CD4-positive, alpha-beta T cell (primary cell): ENCODE measurements at places on chromosomes 1 and 21. TPM values are rescaled to one million over a fixed set of nuclear protein-coding genes. Genes with fewer than 3 reads are reported as not detected.
A peak's percentile ranks its signal among the peaks of the same experiment; 100 is the strongest.

DNA sequence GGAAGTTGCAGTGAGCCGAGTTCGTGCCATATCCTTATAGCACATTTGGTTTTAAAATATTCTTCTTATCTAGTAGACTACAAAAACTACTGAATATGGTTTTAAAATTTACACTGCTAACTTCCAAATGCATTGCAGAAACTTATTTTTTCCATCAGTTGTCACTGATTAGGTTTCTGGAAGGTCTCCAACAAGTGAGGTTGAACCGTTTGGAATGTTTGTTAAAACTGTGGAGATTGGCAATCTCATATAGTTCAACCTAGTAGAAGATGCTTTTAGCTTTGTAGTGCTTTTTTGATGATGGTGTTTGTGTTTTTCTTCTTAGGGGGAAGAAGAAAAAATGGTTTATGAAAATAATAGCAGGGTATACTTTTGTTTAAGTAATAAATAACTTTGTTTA lies 12.9 kb downstream of the CENPF start:
- no peak overlapping the region for H3K4me3 ChIP-seq
- DNase-seq, result no peak
- H3K27ac ChIP-seq, result no peak overlapping the region
- H3K27me3 ChIP-seq, result no peaks in the 10 kb centered on the region
- H3K4me1 ChIP-seq, result peaks cover 4% of the 10 kb centered on the region
- no peaks in the 10 kb centered on the region for H3K36me3 ChIP-seq

DNA sequence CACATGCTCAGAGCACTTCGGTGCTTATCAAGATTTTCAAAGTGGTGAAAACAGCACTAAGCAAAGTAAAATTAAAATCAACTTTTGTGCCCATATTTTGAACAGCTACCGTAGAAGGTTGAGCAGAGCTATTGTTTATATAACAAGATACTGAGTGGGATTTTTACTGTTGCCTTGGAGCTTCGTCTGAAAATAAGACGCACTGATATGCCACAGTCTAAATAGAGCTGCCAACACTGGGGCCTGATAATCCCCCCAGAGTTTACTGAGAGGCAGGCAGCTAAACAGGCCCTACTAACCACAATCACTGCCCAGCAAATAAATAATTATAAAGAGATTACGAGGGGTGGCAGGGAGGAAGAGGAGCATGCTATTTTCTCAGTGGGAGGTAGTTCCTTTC lies 650 bp upstream of the CCDC190 start:
- DNase-seq, result no peak
- no peaks in the 10 kb centered on the region for H3K36me3 ChIP-seq
- no peak overlapping the region for H3K27ac ChIP-seq
- peaks cover 14% of the 10 kb centered on the region for H3K27me3 ChIP-seq
- no peaks in the 10 kb centered on the region for H3K4me1 ChIP-seq
- H3K4me3 ChIP-seq, result no peak overlapping the region

- H3K36me3 ChIP-seq, result no peaks in the 10 kb centered on the region
- no peaks in the 10 kb centered on the region for H3K4me1 ChIP-seq
- no peaks in the 10 kb centered on the region for H3K27me3 ChIP-seq
- no peak overlapping the region for H3K27ac ChIP-seq
Measured at GRCh38 chr1:4978660-4979390, 324.4 kb downstream of the AJAP1 start.

Gene CORT
- not detected for total RNA-seq

- no peak overlapping the region for H3K27ac ChIP-seq
- no peak for DNase-seq
- H3K4me1 ChIP-seq, result no peaks in the 10 kb centered on the region
- no peaks in the 10 kb centered on the region for H3K36me3 ChIP-seq
- no peak overlapping the region for H3K4me3 ChIP-seq
Measured at GRCh38 chr1:147840909-147841308, 61.7 kb upstream of the GJA8 start.

DNA sequence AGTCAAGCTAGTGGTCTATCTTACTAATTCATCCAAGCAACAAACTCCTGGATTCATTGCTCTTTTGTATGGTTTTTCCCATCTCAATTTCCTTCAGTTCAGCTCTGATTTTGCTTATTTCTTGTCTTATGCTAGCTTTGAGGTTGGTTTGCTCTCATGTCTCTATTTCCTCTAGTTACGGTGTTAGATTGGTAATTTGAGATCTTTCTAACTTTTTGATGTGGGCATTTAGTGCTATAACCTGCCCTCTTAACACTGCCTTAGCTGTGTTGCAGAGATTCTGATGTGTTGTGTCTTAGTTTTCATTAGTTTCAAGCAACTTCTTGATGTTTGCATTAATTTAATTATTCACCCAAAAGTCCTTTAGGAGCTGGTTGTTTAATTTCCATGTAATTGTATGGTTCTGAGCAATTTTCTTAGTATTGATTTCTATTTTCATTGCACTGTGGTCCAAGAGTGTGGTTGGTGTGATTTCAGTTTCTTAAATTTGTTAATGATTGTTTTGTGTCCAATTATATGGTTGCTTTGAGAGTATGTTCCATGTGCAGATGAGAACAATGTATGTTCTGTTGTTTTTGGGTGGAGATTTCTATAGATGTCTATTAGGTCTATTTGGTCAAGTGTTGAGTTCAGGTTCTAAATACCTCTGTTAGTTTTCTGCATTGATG lies 154.6 kb downstream of the PLPPR5 start:
- peaks cover 10% of the 10 kb centered on the region for H3K4me1 ChIP-seq
- H3K4me3 ChIP-seq, result no peak overlapping the region
- no peaks in the 10 kb centered on the region for H3K27me3 ChIP-seq
- no peak overlapping the region for H3K27ac ChIP-seq
- peak; percentile 33 for DNase-seq

Gene MAP7D1
- total RNA-seq, result 163 TPM

DNA sequence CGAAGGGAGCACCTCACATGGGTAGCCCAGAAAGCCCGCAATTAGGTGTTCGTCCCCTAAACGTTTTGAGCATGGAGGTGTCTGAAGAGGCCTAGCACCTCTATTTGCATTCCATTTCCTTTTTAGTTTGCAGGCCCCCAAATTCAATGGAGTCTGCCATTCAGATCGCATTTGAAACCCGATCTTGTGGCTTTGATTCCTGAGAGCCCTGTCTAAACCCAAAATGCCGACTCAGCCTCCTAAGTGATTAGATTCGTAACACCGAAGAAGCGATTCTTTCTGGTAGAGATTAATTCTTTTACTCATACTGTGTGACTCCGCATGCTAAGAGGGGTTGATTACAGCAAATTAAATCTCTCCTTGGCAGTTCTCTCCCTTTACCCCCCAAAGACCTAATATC lies 415.2 kb upstream of the KAZN start:
- H3K4me1 ChIP-seq, result no peaks in the 10 kb centered on the region
- H3K36me3 ChIP-seq, result no peaks in the 10 kb centered on the region
- no peak overlapping the region for H3K4me3 ChIP-seq
- no peak for DNase-seq
- no peak overlapping the region for H3K27ac ChIP-seq
- peaks cover 30% of the 10 kb centered on the region for H3K27me3 ChIP-seq

Gene TEX38
- not detected for total RNA-seq

Gene OPTC
- not detected for total RNA-seq

Gene ZNF593OS
- not detected for total RNA-seq

- no peak for DNase-seq
- H3K27ac ChIP-seq, result no peak overlapping the region
- H3K36me3 ChIP-seq, result no peaks in the 10 kb centered on the region
- peaks cover 6% of the 10 kb centered on the region for H3K4me1 ChIP-seq
- no peak overlapping the region for H3K4me3 ChIP-seq
Measured at GRCh38 chr1:242002510-242002909, 3.6 kb upstream of the MAP1LC3C start.

DNA sequence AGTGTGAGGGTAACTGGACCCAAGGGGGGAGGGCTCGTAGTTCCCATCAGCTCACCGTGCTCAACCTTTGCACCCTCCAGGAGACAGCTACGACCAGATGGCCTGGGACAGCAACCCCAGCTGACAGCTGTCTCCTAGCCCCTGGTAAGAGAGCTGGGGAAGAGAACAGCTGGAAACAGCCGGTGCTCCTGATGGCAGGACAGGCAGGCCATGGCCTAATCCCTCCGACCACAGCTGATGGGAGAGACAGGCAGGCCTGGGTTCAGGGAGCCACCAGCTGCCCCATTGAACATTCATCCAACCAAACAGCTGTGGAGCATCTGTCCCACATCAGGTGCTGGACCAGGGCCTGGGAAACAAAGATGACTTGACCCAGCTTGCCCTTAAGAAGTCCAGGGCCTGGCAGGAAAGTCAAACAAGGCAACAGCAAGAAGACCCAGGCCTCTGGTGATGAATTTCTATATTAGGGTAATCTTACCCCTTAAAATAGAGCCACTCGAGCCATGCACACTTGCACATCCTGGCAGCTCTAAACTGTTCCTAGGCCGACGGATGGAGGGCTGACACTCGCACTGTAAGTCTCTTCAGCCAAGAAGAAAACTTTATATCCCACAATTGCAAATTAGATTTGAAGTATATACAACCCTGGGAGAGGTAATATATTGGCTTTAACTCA lies 12.2 kb downstream of the OLFML2B start:
- no peak overlapping the region for H3K27ac ChIP-seq
- no peaks in the 10 kb centered on the region for H3K36me3 ChIP-seq
- H3K4me1 ChIP-seq, result no peaks in the 10 kb centered on the region
- DNase-seq, result no peak

Gene CD48
- total RNA-seq, result 387 TPM

DNA sequence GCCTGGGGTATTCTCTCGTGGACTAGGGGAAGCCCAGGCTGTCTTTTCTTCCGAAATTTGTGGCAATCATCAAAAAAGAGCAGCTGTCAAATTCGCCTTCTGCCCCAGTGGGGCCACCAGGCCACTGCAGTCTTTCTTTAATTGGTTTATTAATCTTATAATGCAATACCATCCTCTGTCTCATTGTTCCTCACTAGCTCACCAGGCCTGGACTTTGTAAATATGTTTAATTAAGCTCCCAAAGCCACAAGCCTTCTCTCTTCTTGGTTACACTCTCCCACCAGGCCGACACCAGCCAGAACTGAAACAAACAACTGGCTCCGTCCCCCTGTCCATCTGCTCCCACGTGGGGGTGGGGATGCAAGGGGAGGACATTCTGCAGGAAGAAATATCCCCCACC lies 22.0 kb upstream of the CAMK1G start:
- H3K36me3 ChIP-seq, result no peaks in the 10 kb centered on the region
- peaks cover 3% of the 10 kb centered on the region for H3K4me1 ChIP-seq
- DNase-seq, result no peak
- H3K4me3 ChIP-seq, result no peak overlapping the region
- no peaks in the 10 kb centered on the region for H3K27me3 ChIP-seq
- no peak overlapping the region for H3K27ac ChIP-seq

GRCh38 chr1:205257735-205258134 lies 30.0 kb downstream of the TMCC2 start:
- no peak overlapping the region for H3K4me3 ChIP-seq
- H3K27ac ChIP-seq, result no peak overlapping the region
- no peaks in the 10 kb centered on the region for H3K27me3 ChIP-seq
- peaks cover 11% of the 10 kb centered on the region for H3K4me1 ChIP-seq

DNA sequence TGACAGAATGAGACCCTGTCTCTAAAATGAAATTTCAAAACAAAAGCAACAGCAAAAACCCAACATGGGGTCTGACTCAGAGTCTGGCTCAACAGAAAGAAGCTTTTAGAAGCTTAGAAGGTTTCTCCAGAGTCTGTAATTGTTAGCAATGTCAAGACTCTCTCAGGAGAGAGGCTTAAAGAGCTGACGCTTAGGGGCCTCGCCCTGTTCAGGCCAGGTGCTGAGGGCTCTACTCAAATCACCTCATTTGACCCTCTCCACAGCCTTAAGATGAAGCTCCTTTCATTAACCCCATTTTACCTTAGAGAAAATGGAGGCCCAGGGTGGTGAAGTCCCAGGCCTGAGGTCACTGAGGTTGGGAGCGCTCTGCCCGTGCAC lies 5.3 kb upstream of the KIF17 start:
- no peaks in the 10 kb centered on the region for H3K27me3 ChIP-seq
- H3K4me1 ChIP-seq, result peaks cover 2% of the 10 kb centered on the region
- H3K27ac ChIP-seq, result no peak overlapping the region
- DNase-seq, result no peak
- H3K4me3 ChIP-seq, result no peak overlapping the region
